KG1 (cell line): ENCODE measurements at places on chromosomes 13 and 19.

- no peak for DNase-seq
These were observed 22.5 kb upstream of the PLA2G4C start for GRCh38 chr19:48133094-48133493.

GRCh38 chr19:53537121-53537520, 824 bp upstream of the ZNF331 start:
- no peak for DNase-seq

- no peak for DNase-seq
These were observed 32.6 kb upstream of the SLC46A3 start for GRCh38 chr13:28751175-28751960.

DNA sequence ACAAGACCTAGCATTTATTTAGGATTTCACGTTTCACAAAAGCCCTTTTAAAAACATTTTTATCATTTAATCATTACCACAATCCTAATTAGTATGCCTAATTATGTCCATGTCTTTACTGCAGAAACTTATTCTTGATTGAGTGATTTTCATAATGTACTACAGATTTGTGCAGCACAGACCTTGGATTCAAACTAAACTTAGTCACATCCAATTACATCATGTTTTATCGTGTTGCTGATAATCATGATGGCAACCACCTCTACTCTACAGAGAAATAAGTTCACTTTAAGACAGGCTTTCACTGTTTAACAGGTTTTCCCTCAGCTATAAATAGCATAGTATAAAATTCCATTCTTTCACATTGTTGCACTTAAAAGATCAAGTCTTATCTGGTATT, 240.9 kb upstream of the RFC3 start:
- no peak for DNase-seq

GRCh38 chr19:17331045-17331558, 3.6 kb downstream of the ANO8 start:
- no peak for DNase-seq

DNA sequence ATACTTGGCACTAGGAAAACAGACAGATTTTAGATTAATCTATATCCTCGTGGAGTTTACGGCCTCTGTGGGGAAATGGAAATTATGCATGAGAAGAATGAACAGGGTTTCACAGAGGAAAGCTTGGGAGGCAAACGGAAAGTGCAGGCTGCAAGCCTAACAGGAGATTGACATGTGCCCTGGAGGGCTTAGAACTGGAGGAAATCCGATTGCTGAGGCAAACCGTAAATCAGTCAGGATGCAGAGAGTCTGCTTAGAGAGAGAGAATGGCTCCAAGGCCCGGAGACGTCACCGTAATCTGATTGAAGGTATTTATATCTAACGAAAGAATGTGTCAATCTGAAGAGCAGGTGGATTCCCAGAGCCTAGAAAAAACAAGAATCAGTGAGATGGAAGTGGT, 143.2 kb downstream of the KATNAL1 start:
- no peak for DNase-seq
